ENCODE measurements at places on chromosomes 12 and 14.

DNA sequence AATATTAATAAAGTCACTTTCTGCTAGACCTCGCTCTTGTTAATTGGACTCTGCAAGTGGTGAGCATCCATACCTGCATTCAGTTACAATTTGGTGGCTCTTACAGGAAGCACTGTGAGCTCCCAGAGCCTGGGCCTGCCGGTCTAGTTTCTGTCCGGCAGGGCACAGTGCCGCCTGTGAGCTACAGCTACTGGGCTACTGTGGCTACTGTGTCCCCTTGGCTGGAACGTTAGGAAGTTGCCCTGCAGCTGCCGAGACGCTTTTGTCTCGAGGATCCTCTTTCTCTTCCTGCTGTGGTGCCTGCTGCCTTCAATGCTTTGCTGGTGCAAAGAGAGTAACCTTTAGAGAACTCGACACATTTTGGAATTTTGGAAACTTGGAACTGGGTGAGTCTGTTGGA, 44.6 kb upstream of the PTGDR start:
- no peak for DNase-seq

- no peak for DNase-seq
These were observed 122.9 kb upstream of the TMEM132D start for GRCh38 chr12:130026608-130027176.

GRCh38 chr14:93892923-93893558, 34.1 kb upstream of the FAM181A start:
- DNase-seq: peak; percentile 51

DNA sequence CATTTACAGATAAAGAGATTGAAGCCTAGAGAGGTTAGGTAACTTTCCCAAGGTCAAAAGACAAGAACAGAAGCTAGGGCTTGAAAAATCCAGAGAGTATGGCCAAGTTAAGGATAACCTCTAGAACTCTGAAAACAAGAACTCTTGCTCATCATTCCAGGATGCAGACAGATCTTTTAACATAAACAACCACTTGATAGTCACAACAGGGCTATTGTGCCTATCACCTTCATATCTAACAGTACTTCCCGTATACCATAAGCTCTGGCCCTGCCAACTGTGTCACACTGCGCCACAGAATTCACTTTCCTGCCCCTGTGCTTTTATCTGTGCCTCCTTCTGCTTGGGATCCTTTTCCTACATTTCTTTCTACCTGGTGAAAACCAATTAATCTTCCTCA, 18.2 kb downstream of the ERP29 start:
- no peak for DNase-seq

DNA sequence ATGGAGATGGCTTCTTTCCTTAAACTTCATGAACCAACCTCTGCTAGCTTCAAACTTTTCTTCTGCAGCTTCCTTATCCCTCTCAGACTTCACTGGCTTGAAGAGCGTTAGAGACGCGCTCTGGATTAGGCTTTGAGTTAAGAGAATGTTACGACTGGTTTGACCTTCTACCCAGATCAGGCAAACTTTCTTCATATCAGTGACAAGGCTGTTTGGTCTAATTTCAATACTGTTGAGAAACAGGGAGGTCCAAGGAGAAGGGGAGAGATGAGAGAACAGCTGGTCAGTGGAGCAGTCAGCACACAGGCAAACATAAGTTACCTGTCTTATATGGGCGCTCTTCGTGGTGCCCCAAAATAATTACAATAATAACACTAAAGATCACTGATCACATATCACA, 14.9 kb downstream of the SCAF11 start:
- no peak for DNase-seq

GRCh38 chr12:9649532-9649940, 20.0 kb upstream of the CLEC2D start:
- DNase-seq: no peak

GRCh38 chr12:106317406-106318082, 15.0 kb downstream of the TCP11L2 start:
- no peak for DNase-seq

DNA sequence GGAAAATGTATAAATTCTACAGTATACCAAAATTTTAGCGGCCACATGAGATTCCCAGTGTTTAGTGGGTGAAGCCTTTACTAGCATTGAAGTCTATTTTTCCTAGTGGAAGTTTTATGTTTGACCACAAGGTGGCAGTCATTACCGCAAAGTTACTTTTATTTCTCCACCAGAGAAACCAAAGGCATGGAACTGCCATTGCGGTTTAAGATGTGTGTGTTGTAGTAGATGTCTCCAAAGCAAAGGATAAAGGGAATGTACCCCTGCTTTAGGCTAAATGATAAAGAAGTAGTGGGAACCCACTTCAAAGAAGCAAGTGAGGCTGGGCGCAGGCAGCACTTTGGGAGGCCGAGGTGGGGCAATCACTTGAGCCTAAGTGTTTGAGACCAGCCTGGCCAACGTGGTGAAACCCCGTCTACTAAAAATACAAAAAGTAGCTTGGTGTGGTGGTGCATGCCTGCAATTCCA, 140.5 kb downstream of the PRKCH start:
- peak; percentile 74 for DNase-seq

- DNase-seq: no peak
These were observed 158.8 kb upstream of the SRRM4 start for GRCh38 chr12:118822512-118822911.

DNA sequence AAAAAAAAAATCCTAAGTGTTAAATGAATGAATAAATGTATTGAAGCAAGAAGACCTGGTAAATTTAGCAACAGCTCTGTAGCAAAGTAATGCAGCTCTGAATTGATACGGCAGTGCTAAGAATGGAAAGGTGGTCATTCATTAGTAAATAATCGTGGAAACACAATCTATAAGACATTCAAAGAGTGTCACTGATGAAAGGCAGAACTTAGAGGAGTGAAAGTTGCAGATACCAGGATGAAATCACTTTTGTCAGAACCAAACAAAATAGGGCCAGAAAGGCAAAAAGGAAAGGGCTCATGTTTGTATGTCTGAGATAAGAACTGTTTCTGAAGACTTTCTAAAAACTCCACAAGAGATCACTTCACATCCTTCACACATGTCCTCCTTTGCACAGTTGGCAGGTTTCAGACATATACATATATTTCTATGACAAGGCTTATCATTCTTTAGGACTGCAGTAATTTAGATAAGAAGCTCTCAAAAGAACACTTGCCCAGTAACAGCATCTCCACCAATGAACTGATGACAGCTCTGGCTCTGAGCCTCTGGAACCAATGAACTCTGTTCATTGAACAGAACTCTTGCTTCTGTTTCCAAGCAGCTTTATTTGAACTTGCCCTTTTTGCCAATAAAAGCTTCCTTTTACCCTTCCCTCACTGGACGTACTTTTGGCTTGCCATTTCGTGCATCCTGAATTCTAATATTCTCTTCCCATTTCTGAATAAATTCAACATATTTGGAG, 4.2 kb upstream of the LRR1 start:
- DNase-seq: no peak

GRCh38 chr14:98028162-98028561, 1231.0 kb downstream of the VRK1 start:
- DNase-seq: no peak

DNA sequence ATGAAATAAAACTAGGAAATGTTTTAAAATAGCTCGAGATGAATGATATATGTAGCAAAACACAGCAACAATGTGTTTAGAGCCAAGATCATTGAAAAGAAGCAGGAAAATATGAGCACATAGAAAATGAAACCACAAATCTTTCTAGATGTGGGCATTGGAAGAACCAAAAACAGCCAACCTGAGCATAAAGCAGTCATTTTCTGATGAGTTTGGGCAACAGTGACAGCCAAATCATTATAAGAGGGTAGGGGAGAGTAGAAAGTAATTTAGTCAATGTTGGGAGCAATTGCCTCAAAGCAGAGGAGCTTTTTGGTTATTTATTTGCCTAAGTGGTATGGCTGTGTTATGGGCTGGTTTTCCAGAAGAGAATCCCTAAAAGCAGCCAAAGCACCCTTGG, 8.8 kb upstream of the BICDL1 start:
- no peak for DNase-seq

GRCh38 chr14:90332271-90332584, 487 bp upstream of the NRDE2 start:
- DNase-seq: no peak

DNA sequence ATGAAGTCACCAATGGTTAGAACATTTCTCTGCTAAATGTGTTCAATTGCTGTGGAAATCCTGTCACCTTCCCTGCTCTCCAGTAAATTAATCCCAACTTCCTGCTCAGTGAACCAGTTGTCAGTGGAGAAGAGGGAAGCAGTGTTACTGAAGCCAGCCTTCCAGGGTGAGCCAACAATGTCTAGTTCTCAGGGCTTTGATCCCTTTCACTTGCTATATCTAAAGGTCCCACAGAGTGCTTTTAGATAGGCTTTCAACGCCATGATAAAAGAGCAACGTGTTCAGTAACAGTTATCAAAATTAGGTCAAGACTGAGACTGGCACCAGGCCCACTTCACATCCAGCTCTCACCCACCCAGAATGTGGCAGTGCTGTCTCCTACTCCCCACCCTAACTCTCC, 139.7 kb downstream of the KCNH5 start:
- DNase-seq: no peak

All from AG10803 (cell line).